AG04449 (cell line): ENCODE measurements at places on chromosomes 16 and 17.

DNA sequence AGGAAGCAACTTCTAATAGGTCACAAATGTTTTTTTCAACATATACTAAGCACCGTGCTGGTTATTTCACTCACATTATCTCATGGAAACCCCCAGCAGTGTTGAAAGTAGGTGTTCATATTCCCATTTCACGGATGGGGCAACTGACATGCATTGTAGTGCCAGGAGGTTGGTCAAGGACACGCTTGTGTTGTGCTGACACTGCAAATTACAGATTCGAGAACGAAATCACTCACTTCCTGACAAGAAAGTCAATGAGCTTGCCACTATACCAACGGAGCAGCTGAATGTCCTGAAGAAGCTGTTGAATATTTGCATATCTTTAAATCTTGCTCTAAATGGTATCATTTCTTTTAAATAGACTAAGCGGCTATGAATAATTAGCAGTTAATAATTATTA lies 378.0 kb upstream of the C16orf82 start:
- DNase-seq: no peak

DNA sequence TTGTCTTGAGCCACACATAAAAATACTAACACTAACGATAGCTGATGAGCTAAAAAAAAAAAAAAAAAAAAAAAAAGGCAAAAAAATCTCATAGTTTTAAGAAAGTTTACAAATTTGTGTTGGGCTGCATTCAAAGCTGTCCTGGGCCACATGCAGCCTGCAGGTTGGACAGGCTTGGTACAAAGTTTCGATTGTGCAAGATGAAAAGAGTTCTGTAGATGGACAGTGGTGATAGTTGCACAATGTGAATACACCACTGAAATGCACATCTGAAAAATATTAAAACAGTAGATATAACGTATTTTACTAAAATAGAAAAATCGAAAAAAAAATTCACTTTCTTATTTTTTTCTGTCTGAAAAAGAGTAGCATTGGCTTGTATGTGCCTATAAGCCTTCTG lies 42.9 kb downstream of the AMFR start:
- DNase-seq: no peak

GRCh38 chr16:65617421-65617820 lies 495.6 kb upstream of the CDH11 start:
- no peak for DNase-seq

GRCh38 chr17:81977211-81977808 lies at the start of gene ASPSCR1:
TSS of gene ASPSCR1 (plus strand) at chr17:81977629. CDS start at chr17:81977647, 18 bp downstream.
- peak; percentile 26 for DNase-seq

DNA sequence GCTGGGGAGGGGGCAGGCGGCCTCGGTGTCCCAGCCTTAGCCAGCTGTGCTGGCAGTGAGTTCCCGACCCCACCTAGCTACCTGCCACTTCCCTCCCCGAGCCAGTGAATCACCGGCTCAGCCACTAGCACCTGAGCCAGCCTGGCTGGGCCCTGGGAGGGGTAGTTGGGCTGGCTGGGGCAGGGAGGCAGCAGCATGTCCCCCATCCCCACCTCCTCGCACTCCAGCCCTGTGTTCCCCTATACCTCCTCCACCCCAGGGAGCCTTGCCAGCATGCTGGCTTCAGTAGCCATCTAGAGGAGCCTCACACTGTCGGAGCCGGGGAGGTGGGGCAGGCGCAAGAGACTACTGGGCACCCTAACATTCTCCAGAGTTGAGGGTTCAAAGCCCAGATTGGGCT lies 2.8 kb downstream of the EVPL start:
- no peak for DNase-seq

GRCh38 chr17:65553009-65553645 lies 8.3 kb downstream of the AXIN2 start:
- peak; percentile 55 for DNase-seq

GRCh38 chr17:16052486-16052885 lies 52.9 kb downstream of the TTC19 start:
- DNase-seq: peak; percentile 31

- DNase-seq: no peak
Measured at GRCh38 chr16:84115919-84116719, 623 bp downstream of the MBTPS1 start.

- DNase-seq: no peak
Measured at GRCh38 chr16:969508-970385, 1.0 kb downstream of the LMF1 start.

GRCh38 chr17:48883171-48883570 lies 9.4 kb upstream of the ATP5MC1 start:
- no peak for DNase-seq

DNA sequence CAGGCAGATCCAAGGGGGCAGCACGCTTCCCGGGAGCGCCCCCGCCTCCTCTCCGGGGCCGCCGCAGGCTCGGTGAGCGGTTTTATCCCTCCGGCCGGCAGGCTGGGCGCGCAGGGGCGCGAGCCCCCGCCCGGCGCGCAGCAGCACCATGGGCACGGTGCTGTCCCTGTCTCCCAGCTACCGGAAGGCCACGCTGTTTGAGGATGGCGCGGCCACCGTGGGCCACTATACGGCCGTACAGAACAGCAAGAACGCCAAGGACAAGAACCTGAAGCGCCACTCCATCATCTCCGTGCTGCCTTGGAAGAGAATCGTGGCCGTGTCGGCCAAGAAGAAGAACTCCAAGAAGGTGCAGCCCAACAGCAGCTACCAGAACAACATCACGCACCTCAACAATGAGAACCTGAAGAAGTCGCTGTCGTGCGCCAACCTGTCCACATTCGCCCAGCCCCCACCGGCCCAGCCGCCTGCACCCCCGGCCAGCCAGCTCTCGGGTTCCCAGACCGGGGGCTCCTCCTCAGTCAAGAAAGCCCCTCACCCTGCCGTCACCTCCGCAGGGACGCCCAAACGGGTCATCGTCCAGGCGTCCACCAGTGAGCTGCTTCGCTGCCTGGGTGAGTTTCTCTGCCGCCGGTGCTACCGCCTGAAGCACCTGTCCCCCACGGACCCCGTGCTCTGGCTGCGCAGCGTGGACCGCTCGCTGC lies 832 bp downstream of the CDK5R1 start:
- DNase-seq: no peak

DNA sequence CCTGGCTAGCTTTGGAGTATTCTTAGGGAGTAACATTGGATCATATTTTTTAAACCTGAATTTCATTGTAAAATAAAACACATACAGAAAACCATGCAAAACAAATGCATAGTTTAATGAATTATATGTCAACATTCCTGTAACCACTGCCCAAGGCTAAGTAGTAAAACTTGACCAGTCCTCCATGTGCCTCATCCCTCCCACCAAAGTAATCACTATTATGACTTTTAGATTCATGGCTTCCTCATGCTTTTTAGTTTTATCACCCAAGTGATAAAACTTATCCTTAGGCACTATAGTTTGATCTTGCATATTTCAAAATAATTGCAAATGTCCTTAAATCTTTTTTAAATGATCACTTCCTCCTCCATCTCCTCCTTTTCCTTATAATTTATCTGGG lies 20.4 kb downstream of the PRKCA start:
- no peak for DNase-seq

DNA sequence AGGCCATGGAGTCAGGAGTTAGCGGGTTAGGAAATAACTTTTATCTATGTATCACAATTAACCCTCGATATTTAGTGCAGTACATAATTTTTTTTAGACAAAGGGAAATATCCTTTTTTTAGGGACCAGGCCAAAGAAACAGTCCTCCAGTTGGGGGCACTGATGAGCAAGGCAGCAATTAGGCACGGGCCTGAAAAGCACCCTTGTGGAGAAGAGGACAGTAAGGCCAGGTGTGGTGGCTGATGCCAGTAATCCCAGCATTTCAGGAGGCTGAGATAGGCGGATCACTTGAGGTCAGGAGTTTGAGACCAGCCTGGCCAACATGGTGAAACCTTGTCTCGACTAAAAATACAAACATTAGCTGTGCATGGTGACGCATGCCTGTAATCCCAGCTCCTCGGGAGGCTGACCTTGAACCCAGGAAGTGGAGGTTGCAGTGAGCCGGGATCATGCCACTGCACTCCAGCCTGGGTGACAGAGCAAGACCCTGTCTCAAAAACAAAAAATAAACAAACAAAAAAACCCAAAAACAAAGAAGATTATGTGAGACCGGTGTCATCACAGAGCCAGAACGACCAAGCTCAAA lies 158.3 kb upstream of the NOL11 start:
- DNase-seq: no peak

DNA sequence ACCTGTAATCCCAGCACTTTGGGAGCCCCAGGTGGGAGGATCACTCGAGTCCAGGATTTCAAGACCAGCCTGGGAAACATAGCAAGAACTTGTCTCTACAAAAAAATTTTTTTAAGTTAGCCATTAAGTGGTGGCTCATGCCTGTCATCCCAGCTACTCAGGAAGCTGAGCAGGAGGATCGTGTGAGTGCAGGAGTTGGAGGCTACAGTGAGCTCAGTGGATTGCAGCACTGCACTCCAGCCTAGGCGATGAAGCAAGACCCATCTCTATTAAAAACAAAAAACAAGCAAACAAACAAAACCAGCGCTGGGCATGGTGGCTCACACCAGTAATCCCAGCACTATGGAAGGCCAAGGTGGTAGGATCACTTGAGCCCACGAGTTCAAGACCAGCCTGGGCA lies 38.0 kb downstream of the HEATR3 start:
- peak; percentile 31 for DNase-seq

DNA sequence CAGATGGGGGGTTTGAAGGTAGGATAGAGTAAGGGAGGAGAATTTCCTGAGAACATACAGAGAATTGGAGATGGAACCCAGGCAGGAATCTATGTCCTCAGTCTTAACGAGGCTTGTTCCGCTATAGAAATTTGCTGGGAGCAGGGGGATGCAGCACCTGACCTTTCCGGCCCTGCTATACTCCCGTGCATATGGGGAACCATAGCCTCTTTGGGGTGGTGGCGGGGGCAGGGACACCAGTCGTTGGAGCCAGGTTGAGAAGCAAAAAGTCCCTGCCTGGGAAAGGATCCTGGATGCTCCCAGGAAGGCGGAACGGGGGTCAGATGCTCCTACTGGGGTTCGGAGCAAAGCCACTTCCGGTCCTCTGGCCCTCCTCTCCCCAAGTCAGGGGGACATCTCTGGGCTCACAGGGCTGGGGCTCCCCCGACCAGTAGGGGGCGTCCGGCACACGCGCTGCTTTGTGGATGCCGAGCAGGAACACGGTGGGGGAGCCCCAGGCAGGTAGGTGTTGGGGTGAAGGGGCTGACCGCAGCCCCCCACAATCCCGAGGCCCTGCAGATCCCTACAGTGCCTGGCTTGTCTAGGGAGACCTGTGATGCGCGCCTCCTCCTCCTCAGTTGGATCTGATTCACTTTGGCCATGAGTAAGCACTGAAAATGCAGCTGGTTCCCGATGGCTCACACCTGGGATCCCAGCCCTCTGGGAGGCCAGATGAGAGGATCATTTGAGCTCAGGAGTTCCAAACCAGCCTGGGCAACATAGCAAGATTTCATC lies 15.5 kb upstream of the TFAP4 start:
- DNase-seq: no peak

DNA sequence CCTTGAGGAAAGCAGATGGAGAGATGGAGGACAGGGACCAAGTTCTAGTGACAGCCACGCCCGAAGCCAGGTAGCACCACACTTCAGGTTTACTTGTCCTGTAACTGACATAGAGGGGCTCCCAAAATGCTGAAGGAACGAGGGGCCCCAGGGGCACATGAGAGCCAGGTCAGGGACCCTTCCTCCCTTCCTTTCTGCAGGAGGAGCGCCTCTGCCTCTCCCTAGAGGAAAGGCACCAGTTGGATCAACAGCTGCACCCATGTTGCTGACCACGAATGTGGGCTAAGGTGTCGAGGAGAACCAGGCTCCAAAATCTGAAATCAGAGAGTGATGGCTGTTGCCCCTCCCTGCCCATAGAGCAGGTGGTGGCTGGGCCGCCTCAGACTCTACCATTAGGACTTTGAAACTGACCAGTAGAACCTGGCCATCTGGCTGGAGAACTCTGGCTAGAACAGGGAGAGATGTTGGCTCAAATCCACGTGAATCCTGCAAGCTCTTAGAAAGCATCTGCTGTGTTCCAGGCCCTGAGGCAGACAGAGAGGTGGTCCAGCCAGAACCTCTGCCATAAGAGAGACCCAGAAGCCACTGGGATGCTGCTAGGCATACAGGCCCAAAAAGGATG lies 218.8 kb downstream of the KATNIP start:
- no peak for DNase-seq

GRCh38 chr17:42071810-42072209 lies 21.4 kb upstream of the C17orf113 start:
- no peak for DNase-seq

DNA sequence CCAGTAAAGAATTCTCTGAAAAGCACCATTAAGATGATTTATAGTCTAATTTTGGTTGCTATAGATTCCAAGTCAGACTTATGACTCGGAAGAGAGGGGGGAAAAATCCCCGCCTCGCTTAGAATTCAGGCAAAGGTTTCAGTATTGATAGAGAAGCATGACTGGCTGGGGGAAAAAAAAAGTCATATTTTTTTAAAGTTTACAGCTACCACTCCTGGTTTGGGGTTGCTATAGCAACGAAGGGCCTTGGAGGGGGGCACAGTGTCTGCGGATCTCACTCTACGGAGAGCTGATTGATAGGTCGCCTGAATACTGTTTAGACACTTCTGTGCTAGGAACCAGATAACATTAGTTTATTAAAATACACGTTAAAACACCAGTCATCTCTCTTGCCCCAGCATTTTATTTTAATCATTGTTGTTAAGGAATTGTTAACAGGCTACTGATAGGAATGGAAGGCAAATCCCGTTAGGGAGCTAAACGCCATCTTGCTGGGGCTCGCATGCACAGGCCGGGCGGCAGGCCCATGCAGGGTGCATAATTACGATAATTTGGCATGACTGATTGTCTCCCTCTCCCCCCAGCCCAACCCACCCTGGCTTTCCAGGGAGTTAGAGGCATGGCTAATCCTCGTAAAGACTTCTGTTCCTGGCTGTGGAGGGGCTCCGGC lies 380.0 kb upstream of the XYLT1 start:
- no peak for DNase-seq

GRCh38 chr17:38809828-38810227 lies 10.5 kb upstream of the PIP4K2B start:
- DNase-seq: no peak

- no peak for DNase-seq
Measured at GRCh38 chr17:71208111-71208704, 912.6 kb upstream of the SOX9 start.
